Activated B cell treated with CpG ODN at 0.5 μM for 24 hours (primary cell): ENCODE measurements at places on chromosomes 4 and X. TPM values are rescaled to one million over a fixed set of nuclear protein-coding genes. Genes with fewer than 3 reads are reported as not detected.

The PRR32 gene
- not detected in 2 replicates for total RNA-seq

- no peak for DNase-seq
Observed at GRCh38 chr4:148330724-148331123, 111.5 kb downstream of the NR3C2 start.

- no peak for DNase-seq
Observed at GRCh38 chr4:561426-561825, 14.7 kb downstream of the TMEM271 start.

DNA sequence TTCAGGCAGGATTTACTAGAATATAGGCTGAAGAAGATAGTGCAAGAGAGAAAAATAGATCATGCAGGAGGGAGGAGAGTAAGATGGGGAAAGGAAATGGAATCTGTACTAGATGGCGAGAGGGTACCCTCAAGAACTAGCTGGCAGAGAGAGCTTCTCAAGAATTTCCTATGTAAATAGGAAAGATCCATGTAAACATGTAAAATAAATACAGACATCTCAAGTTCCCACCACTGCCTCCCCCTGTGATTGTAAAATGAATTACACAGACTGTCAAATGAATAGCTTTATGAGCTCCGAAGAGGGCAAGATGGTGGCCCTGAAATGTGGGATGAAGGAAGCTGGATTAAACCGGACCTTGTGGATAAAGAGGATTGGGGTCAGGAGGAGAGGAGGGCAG lies 178.0 kb downstream of the PALLD start:
- DNase-seq, result no peak

DNA sequence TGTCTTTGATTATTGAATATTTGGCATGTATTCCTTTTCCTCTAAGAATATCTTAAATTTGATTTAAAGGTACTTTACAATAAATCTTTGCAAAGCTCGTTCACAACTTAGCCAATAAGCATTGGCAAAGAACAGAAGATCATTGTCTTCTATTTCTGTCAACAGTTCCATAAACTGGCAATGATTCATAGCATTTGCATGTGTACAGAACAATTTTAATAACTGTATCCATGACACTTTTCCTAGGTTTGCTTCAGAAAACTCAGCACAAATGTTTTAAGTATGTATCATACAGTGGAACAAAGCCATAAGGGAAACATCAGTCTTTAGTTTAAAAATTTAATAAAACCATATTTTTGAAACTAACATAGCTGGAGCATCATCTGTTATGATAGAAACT lies 462.7 kb upstream of the RPS6KA3 start:
- no peak for DNase-seq
